ENCODE measurements at places on chromosomes 11 and 22.

DNA sequence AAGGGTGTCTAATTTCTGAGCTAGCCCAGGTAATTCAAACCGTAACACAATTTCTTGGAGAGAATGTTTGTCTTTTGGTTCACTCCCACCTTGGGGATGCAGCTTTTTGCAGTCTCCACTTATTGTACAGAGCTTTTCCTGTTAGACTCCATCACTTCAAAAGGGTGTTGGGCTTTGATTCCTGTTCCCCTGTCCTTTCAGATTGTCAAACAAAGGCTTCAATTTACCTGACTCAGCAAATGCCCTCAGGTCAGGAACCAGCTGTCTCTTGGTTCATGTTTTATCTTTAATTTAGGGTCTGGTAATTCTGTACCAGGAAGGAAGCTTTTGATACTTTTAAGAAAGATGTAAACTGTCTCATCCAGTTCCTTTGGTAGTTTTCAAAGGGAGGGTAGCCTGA, 880.6 kb downstream of the NTM start:
- DNase-seq: no peak

GRCh38 chr11:9757809-9758636, 94.1 kb downstream of the SWAP70 start:
- DNase-seq: peak; percentile 21

DNA sequence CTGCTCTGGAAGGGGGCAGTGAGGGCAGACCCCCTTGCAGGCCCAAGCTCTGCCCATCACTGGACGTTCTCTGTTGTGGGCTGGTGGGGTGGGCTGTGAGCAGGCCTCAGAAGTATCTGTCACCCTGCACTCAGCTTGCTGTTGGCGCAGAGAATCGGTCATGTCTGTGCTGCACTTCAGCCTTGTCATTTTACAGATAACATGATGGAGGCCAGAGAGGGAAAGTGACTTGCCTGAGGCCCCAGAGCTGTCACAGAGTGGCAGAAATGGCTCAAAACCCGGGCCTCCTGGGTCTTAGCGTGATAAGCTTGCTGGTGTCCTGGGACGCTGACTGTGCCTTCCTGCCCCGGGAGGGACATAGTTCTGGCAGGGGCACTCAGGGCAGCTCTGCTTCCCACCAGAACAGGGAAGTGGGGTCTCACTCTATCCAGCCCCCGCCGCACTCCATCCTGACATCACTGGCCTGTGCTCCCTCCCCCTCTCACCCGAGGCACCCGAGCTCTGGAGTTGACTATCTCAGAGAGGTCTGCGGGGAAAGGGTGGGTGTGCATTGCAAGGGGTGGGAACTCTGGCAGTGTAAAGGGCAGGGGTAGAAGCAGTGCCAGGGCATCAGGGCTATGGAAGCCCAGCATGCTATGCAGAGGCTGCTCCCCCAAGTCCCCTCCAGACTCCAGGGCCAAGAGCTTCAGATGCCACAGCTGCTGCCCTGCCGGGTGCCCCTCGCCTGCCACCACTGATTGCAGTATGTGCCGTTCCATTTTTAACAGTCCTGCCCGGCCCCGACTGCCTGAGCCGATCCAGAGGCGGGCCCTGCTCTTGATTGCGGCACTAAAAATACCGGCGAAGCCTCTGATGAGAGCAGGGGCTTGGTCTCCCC, 50.4 kb upstream of the NECTIN1 start:
- DNase-seq: no peak

DNA sequence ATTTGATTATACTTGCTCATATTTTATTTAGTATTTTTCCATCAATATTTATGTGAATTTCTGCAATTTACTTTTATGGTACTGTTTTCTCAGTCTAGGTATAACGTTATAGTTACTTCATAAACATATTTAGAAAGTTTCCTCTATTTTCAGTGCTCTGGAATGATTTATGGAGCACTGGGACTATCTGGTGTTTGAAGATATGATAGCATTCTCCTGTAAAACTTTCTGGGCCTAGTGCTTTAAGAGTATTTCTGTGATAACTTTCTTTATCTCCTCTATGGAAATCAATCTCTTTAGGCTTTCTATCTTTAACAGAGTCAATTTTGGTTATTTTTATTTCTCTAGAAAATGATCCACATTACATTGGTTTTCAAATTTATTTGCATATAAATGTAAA, 85.1 kb downstream of the SOX6 start:
- no peak for DNase-seq

DNA sequence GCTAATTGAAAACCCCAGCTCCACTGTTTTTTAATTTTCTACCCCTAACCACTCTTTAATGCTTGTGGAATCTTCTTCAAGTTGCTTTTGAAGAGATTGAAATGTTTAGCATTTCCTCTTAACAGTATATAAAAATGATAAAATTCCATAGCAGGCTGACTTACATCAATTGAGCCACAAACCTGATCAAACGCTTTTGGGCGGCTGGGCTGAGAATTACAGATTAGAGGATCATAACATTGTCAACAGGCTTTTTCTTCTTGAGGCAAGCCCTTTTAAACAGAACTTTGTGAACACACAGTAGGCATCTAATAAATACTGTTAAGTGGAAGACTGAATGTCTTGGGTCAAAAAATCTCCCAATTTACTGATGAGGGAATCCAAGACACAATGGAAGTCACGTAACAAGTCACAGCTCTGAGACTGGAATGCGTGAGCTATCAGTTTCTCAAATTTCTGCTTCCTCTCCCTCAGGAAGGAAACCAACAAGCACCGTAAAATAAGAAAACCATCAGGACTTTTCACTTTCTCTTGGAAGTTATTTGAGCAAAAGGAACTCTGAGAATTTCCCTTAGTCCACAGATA, 50.0 kb upstream of the CCDC89 start:
- no peak for DNase-seq

DNA sequence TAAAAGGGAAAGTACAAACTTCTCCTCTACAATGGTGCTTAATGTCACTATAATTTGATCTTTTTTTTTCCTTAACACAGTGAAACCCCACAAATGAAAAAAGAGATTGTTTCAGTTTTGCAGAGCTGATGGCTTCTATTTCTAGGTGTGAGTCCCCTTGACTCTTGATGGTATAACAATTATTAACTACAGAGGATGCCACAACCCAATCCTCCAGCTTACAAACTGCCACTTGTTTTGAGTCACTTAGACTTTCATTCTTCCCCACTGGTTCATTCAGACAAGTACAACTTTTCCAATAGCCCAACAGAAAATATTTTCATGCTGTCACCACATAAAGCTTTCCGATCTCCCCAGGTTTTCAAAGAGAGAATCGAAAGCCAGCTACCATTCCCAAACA, 812.2 kb downstream of the LRRC4C start:
- DNase-seq: no peak

All from SIG-M5 (cell line).